ENCODE measurements at places on chromosomes 12 and 14.

DNA sequence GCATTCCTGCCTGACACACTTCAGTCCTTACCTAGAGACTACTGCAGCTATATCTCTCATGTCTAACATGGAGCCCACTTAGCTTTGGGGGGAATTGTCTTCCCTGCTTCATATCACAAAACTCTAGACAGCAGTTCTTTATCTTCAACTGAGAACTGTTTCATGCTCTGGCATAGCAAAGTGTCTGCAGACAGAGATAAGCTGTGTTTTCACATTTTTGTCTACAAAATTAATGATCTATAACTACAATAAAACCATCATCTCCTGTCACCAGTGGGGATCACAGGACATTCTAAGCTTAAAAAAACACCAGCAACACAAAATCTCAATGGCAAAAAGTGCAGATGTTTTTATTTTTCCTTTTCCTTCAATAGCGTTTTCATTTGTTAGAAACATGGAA lies 137.1 kb upstream of the VRK1 start:
- DNase-seq = no peak

DNA sequence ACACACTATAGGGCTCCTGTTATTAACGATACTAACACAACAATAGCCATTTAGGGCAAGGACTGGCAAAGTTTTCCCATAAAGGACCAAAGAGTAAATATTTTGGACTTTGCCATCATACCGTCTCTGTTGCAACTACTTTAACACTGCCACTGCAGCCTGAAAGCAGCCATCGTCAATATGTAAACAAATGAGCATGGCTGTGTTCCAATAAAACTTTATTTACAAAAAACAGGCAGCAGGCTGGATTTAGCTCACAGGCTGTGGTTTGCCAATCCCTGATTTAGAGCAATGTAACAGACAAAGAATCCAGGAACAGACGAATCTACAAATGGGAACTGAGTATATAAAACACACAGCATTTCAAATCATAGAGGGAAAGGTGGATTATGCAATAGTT lies 84.1 kb downstream of the FRMD6 start:
- no peak for DNase-seq

DNA sequence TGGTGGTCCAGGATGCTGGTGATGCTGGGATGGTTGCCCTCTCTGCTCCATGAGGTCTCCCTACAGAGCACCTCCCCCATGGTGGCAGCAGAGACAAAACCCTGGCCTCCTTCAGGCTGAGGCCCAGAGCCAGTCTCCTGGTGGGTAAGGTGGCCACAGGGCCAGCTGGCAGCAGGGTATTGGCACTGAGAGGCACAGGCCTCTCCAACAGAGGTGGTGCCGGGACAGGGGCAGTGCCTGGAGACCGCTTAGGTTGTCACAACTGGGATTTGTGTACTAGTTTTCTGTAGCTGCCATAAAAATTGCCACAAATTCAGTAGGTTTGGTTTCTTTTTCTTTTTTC lies 6.1 kb upstream of the MTA1 start:
- no peak for DNase-seq

DNA sequence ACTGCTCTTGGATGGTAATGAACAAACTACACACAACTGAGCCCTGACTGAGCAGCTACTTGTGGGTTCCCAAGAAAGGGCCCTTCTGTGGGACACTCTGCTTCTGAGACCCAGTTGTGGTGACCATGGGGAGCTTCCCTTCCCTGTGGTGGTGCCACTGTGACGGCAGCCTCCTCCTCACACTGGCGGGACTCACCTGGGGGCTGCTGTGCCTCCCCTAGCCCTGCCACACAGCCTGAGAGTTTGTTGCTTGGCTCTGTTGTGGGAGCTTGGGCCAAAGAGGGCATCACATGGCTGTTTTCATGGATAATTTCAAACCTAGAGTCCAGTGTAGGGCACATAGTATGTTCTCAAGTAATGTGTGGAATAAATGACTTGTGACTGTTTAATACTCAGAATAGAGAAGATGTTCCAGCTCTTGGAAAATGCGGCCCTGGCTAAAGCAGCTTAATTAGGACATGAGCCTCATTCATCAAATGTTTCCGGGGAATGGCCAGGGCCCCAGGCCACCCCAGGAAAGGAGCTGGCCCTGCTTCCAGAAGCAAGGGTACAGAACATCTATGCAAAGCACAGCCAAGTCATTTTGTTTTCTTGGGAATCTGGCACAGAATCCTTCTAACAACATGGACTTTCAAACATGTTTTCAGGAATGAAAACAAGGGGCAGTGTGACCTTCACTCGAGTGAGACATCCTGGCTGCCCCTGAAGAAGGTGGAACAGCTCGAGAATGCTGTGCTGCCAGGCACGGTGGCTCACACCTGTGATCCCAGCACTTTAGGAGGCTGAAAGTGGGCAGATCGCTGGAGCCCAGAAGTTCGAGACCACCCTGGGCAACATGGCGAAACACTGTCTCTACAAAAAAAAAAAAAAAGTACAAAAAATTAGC lies 21.2 kb downstream of the ZFYVE21 start:
- DNase-seq = no peak

DNA sequence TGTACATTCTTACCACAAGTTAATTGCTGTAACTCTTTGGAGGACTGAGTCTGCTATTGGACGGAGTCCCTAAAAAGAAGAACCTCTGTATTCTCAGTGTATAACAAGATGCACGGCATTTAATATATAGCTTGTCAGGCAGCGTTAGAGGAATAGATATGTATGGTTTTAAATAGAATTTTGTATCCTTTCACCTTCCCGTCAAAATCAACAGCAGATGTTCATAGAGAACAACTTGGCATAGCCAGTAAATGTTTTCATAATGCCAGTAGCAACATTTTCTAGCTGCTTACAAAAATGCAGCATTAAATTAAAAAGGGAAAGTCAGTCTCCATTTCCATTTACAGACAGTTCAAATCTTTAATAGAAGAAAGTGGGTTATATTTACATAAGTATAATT lies 6.8 kb downstream of the SCYL2 start:
- DNase-seq = no peak

GRCh38 chr12:11621797-11622423 lies 27.6 kb upstream of the ETV6 start:
- no peak for DNase-seq

DNA sequence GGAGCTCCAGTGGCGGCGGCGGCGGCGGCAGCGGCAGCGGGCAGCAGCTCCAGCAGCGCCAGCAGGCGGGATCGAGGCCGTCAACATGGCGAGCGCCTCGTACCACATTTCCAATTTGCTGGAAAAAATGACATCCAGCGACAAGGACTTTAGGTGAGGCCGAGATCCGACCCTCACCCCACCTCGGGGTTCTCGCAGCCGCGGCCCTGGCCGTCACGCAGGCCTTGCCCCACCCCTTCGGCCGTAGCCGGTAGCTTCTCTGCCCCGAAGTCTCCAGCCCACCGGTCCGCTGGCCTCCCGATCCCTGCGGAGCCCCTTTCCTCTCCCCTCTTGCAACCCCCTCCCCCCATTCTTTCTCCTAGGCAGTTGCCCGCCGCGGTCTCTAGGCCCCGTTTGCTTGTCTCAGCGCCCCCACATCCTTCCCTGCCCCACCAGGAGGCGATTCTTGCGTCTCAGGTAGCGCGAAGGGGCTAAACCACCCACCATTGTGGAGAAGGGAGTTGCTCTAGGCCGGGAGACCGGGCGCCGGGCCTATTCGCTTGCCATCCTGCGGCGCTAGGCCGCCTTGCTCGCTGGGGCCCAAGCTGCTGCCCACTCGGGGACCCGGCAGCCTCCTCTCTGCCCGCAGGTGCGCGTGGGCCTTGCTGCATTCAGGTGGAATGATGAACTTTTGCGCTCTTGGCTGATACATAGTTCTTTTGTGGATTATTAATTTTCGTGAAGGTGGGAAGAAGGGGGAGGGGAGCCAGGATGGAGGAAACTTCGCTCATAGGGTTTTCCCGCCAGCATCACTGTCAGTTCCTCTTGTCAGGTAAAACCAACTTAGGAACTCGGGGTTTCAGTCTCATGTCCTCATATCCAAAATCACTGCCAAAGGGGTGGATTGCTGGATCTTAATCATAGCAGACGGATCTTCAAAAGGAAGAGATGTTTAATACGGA lies 745 bp downstream of the CAND1 start:
- DNase-seq = no peak

GRCh38 chr12:42130672-42131402 lies 13.8 kb downstream of the GXYLT1 start:
- no peak for DNase-seq

DNA sequence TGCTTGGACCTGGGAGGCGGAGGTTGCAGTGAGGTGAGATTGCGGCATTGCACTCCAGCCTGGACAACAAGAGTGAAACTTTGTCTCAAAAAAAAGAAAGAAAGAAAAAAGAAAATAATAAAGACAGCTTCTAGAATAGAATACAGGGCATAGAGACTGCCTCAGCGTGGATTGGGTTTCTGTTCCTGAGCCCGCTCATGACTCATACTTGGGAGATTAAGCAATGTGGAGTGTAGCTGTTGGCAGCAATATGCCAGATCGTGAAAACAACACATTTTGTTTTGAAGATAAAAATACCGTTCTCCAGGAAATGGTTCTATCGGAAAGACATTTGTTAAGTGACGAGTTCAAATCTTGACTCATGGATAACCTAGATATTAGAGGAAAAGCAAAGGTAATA lies 67.2 kb downstream of the GLT1D1 start:
- no peak for DNase-seq

DNA sequence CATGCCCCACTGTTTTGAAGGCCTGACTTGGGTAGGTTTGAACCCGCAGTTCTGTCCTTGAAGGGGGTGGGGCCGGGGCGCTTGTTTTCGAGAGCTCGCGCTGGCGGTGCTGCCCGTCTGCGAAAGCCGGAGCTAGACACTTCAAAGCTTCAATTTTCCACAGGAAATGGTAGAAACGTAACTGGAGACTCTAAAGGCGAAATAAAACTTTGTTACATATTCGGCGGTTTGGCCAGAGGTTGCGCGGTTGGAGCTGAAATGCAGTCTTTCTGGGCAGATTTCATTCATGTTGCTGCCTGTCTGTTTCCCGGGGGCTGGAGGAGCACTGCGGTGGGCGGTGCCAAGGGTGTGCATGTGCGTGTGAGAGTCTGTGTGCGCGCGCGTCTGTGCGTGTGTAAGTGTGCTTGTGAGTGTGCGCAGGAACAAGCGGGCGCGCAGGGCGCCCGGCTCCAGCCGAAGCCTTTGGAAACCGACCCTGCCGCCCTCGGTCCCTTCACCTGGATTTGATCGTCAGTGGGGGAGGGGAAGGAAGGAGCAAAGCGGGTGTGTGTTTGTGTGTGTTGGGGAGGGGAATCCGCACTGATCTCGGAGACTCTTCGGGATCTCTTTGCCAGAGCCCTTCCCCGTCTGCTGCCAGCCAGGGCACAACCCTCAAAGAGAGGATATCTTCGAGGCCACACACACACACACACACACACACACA lies 227.7 kb upstream of the CRY1 start:
- no peak for DNase-seq

DNA sequence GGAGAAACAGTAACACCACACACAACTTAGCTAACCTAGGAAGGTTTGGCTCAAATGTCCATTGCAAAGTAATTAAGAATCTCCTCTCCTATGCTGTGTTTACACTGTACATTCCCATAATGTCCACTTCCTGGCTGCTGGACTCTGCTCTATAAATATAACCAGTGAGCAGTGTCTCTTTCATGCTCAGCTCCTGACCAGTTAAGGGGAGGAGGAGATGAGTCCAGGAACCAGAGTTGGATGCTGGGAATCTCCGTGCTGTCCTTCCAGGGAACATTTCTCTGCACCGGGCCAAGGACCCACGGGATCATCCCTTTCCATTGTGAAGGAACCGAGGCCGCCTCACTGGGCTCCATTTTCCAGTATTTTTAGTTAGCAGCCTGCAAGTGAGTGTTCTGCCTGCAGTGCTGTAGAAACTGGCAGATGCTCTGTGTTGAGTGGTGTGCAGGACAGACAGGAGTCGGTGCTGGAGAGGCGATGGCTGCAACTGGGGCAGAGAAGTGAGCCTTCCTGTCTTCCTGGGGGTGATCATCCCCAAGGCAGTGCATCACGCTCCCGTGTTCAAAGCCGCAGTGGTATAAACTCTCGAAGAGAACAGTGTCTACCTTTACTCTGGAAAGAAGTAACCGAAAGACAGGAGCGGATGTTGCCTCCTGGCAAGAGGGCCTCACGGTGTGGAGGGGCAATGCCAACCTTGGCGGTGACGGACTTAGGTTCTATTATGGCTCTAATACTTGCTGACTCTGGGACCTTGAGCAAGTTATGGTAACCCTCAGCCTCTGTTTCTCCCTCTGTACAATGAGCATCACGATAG lies 195.5 kb downstream of the CACNA1C start:
- no peak for DNase-seq

DNA sequence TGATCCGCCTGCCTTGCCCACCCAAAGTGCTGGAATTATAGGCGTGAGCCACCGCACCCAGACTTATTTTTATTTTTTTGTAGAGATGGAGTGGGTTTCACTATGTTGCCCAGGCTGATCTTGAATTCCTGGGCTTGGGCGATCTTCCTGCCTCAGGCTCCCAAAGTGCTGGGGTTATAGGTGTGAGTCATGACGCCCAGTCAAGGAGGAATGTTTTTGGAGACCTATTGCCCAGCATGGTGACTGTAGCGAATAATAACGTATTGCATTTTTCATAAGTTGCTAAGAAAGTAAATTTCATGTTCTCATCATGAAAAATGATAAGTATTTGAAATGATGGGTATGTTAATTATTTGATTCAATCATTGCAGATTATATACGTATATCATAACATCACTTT lies 46.5 kb downstream of the TEAD4 start:
- no peak for DNase-seq

DNA sequence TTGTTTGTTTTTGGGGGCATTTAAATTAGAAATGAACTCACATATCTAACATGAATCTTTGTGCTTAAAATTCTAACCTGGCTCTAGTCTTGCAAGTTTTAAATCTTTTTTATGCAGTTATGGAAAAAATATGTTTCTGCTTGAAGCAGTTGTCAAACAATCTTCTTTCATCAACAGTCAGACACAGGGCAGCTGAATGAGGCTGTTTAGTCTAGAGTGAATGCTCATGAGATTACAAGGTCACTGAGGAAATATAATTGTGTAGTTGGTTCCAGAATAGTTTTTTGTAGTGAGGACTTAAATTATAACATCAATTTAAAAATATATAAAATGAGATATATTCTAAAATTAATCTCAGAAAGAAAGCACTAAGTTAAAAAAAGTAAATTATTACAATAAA lies 76.5 kb downstream of the TRMT5 start:
- no peak for DNase-seq

Measured in kidney epithelial cell (primary cell).